A549 treated with Mapracorat at 1 μM for 4 hours (cell line): ENCODE measurements at places on chromosomes 6 and 20. TPM values are rescaled to one million over a fixed set of nuclear protein-coding genes. Genes with fewer than 3 reads are reported as not detected.

The IL17F gene
- not detected in 5 replicates for total RNA-seq

The ZNF322 gene
- total RNA-seq = 4.7 to 6.3 TPM (median 5.9 TPM) in 5 replicates

The FAXC gene
- 5.9 to 8.9 TPM (median 6.6 TPM) in 5 replicates for total RNA-seq

The ADRM1 gene
- 152 to 196 TPM (median 187 TPM) in 5 replicates for total RNA-seq

The BMP6 gene
- total RNA-seq = 15.1 to 21.5 TPM (median 19.6 TPM) in 5 replicates

The CPXM1 gene
- not detected in 5 replicates for total RNA-seq

The RAB44 gene
- 0.03 to 0.06 TPM (median 0.04 TPM) in 4 of 5 replicates, not detected in the other for total RNA-seq

The LTB gene
- 0.35 to 0.88 TPM (median 0.51 TPM) in 5 replicates for total RNA-seq

The VTA1 gene
- total RNA-seq = 39.3 to 44.8 TPM (median 43.0 TPM) in 5 replicates

The DLL1 gene
- total RNA-seq = 0.12 to 0.35 TPM (median 0.15 TPM) in 5 replicates

The PAK5 gene
- total RNA-seq = not detected in 5 replicates

The MAP7 gene
- 18.8 to 23.9 TPM (median 21.7 TPM) in 5 replicates for total RNA-seq

The C2 gene
- total RNA-seq = 0.26 to 0.46 TPM (median 0.31 TPM) in 5 replicates

The LAMA2 gene
- total RNA-seq = 0.30 to 1.2 TPM (median 0.51 TPM) in 5 replicates

The CRISP3 gene
- not detected in 5 replicates for total RNA-seq

The ACSS1 gene
- 11.5 to 17.1 TPM (median 15.7 TPM) in 5 replicates for total RNA-seq

The SLC17A4 gene
- not detected in 5 replicates for total RNA-seq

The GSTA1 gene
- total RNA-seq = not detected in 5 replicates

The AKAP12 gene
- total RNA-seq = 126 to 197 TPM (median 168 TPM) in 5 replicates

The SLC17A1 gene
- 0.09 to 0.16 TPM (median 0.12 TPM) in 4 of 5 replicates, not detected in the other for total RNA-seq

The EFCAB8 gene
- total RNA-seq = not detected in 5 replicates

The NHLRC1 gene
- 1.3 to 2.0 TPM (median 1.6 TPM) in 5 replicates for total RNA-seq

The TRIM38 gene
- 1.6 to 2.1 TPM (median 1.7 TPM) in 5 replicates for total RNA-seq

The EPHA7 gene
- 0.04 to 0.10 TPM (median 0.09 TPM) in 5 replicates for total RNA-seq

The PLEKHG1 gene
- 0.36 to 0.61 TPM (median 0.51 TPM) in 5 replicates for total RNA-seq

The FLRT3 gene
- total RNA-seq = 1.6 to 2.2 TPM (median 1.8 TPM) in 5 replicates

The LINC00237 gene
- not detected in 5 replicates for total RNA-seq

The KCNB1 gene
- 0.98 to 3.6 TPM (median 1.3 TPM) in 5 replicates for total RNA-seq

The TNXB gene
- total RNA-seq = 0.32 to 0.76 TPM (median 0.50 TPM) in 5 replicates

The CLDN20 gene
- not detected in 5 replicates for total RNA-seq

The TMC2 gene
- total RNA-seq = not detected in 5 replicates

The ALDH5A1 gene
- 6.0 to 7.9 TPM (median 7.1 TPM) in 5 replicates for total RNA-seq

The DUSP22 gene
- 10.4 to 15.6 TPM (median 14.5 TPM) in 5 replicates for total RNA-seq

The C6orf163 gene
- 0.18 to 0.46 TPM (median 0.24 TPM) in 3 of 5 replicates, not detected in the others for total RNA-seq

The PAX1 gene
- total RNA-seq = 0.06 TPM in 1 of 5 replicates, not detected in the others

The ZSCAN12 gene
- 1.5 to 1.9 TPM (median 1.8 TPM) in 5 replicates for total RNA-seq

The MYL9 gene
- total RNA-seq = 14.2 to 25.3 TPM (median 19.4 TPM) in 5 replicates

The GOPC gene
- total RNA-seq = 13.9 to 17.7 TPM (median 15.8 TPM) in 5 replicates

The SMLR1 gene
- total RNA-seq = not detected in 5 replicates

The HFE gene
- 10.7 to 14.6 TPM (median 12.9 TPM) in 5 replicates for total RNA-seq

The CARMIL1 gene
- 6.7 to 9.1 TPM (median 7.5 TPM) in 5 replicates for total RNA-seq

The CGAS gene
- 3.2 to 4.8 TPM (median 4.1 TPM) in 5 replicates for total RNA-seq

The CST7 gene
- not detected in 5 replicates for total RNA-seq

The ZSWIM1 gene
- total RNA-seq = 4.8 to 5.9 TPM (median 5.8 TPM) in 5 replicates

The CYP39A1 gene
- 0.20 TPM in 1 of 5 replicates, not detected in the others for total RNA-seq

The SPEF1 gene
- 1.3 to 2.4 TPM (median 1.9 TPM) in 5 replicates for total RNA-seq

The ELOVL4 gene
- total RNA-seq = 1.5 to 1.8 TPM (median 1.6 TPM) in 5 replicates

The OR2H2 gene
- not detected in 5 replicates for total RNA-seq

The TSPYL4 gene
- total RNA-seq = 2.6 to 3.6 TPM (median 3.3 TPM) in 5 replicates

The SLC22A3 gene
- 40.2 to 49.9 TPM (median 44.7 TPM) in 5 replicates for total RNA-seq

The WFDC10B gene
- total RNA-seq = not detected in 5 replicates

The NELFE gene
- 76.0 to 93.4 TPM (median 77.7 TPM) in 5 replicates for total RNA-seq

The RNF217 gene
- total RNA-seq = 4.2 to 8.0 TPM (median 6.7 TPM) in 5 replicates
